ENCODE measurements at places on chromosomes 11 and 22.

GRCh38 chr11:60502221-60502775 lies 9.7 kb downstream of the MS4A12 start:
- no peak for DNase-seq

GRCh38 chr11:20966489-20966888 lies 297.1 kb downstream of the NELL1 start:
- DNase-seq: no peak

- DNase-seq: no peak
Observed at GRCh38 chr22:47781024-47781423, 1018.6 kb downstream of the TBC1D22A start.

- no peak for DNase-seq
Observed at GRCh38 chr11:123378096-123378495, 52.0 kb upstream of the GRAMD1B start.

GRCh38 chr22:16608931-16609330 lies 16.3 kb upstream of the CCT8L2 start:
- DNase-seq: no peak

DNA sequence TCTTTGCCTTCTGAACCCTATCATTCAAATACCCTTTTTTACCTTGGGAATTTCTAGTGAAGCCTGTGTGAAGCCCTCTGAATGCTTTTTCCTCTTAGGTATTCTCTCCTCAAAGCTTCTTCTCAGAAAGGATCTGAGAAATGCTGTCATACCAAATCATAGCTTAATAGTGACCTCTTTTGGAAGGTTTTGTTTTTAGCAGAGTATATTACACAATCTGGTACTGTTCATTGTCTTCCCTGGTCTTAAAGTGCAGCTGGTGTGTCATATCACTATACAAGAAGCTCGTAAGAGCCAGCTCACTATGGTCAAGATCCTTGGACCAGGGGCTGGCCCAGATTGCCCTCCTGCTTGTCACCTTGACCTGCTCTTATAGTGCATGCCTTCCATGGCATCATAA lies 204.4 kb upstream of the ANO5 start:
- DNase-seq: no peak

DNA sequence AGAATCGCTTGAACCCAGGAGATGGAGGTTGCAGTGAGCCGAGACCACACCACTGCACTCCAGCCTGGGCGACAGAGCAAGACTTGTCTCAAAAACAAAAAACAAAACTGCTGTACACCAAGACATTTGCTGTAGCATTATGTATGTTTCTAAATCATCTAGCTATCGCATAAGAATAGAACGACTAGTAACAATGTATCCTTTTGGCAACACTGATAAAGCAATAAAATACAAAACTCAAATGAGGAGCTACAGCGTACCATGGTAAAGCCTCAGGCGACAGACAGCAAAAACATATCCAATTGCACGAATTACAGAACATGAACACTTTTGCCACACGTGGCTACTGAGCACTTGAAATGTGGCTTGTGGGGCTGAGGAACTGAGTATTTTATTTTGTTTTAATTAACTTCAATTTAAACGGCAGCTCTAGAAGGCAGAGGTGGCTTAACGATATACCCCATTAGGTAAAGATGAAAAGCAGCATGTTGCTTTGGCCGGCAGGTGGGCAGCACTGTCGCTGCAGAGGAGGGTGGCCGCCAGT lies 2.3 kb downstream of the TUBGCP6 start:
- no peak for DNase-seq

DNA sequence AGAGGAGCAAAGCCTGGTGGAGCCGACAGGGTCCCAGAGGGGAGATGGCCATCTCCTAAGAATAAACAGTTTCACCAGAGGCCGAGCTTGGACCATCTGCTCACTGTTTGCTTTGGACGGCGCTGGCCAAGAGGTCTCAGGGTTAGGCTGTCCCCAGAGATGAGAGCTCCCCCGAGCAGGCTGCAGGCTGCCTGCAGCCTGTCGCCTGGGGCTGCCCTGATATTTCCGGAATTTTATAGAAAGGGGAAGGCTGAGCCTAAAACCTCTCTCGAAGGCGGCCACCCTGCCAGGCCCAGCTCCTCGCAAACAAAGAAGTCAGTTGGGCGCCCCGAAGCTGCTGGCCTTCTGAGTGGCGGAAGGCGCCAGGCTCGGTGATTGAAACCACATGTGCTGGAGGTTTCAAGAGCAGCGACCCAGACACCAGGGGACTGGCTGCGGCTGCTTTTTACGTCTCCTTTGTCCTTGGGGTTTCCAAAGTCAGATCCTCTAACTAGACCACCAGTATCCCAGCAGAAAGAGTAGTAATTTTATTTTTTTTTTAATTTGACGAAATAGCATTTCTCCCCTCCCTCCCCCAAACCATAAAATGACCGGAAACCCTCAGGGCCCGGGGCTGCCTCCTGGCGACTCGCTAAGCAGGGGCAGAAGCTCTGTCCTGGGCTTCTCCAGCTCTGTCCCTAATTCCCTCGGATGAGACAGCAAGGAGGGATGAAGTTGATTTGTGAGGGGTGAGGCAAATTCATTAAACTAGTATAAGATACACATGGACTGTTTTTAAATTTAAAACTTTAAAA lies 57.4 kb downstream of the CLMP start:
- peak; percentile 58 for DNase-seq

DNA sequence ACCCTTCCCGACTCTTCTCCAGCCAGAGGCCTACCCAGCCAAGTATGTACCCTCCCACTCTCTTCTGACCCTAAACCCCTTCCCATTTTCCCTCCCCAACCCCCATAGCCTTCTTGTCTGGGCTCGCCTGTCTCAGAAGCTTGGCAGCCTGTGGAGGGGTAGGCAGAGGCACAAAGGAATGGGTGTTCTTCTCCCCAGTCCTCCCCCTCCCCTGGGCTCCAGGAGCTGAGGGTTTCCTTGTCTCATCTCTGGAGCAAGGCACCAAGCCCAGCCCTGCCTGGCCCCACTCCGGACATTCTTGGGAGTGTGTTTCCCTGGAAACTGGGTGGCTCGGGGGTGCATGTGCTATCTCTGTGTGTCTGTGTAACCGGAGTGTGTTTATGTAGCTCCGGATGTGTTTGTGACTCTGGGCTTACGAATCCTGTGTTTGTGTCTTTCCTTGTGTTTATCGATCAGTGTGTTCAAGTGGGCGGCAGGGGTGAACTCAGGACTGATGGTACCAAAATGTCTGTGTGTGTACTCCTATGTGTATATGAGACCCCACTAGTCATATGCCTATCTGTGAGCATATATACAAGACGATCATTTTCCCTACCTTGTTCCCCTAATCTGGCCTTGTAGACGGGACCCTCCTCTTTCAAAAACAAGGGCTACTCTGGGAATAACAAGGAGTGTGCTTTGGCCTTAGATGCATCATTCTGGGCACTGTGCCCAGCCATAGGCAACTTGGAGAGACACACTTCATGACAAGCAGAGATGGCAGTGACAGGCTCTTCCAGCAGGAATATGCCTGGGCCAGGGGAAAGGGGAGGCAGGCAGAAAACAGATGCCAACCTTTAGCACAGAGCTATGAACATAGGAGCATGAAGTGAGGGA lies 10.9 kb downstream of the PHLDB1 start:
- peak; percentile 93 for DNase-seq

GRCh38 chr11:48002561-48002960 lies 22.2 kb downstream of the PTPRJ start:
- DNase-seq: no peak

- DNase-seq: no peak
Observed at GRCh38 chr11:102111011-102111786, 952 bp downstream of the YAP1 start.

DNA sequence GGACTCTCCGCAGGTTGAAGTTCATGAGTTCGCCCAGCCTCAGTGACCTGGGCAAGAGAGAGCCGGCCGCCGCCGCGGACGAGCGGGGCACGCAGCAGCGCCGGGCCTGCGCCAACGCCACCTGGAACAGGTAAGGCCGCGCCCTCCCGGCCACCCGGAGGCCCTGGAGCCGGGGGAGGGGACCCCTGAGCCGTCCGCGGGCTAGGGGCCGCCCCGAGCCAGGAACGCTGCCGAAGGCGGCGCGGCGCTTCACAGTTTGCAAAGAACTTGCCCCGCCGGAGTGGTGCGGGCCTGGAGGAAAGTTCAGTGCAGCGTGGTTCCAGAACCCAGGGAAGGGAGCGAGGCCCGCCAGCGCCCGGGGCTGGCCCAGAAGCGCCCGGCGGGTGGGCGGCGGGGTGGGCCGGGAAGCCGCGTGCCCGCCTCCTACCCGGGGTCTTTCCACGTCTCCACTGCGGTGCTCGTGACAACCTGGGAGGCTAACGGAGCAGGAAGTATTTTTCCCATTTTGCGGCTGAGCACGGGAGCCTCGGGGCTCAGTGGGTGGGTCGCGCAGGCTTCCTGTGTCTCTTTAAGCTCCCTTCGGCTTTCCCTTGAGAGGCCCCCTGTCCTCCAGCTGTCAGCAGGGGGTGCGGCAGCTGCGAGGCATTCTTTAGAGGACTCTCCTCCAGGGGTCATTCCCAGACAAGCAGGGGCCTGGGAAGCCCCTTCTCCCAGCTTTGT lies 635 bp downstream of the PRR5 start:
- no peak for DNase-seq
